ENCODE measurements at places on chromosomes 5 and 9. TPM values are rescaled to one million over a fixed set of nuclear protein-coding genes. Genes with fewer than 3 reads are reported as not detected.

BRINP1 gene
- not detected for total RNA-seq

TMEM171 gene
- not detected for total RNA-seq

PAX5 gene
- 2.2 TPM for total RNA-seq

SHOC1 gene
- not detected for total RNA-seq

SLC2A6 gene
- 2.6 TPM for total RNA-seq

ADAMTSL2 gene
- total RNA-seq = 0.17 TPM

SPATA31D4 gene
- not detected for total RNA-seq

GRCh38 chr5:56735849-56736641, 79.3 kb upstream of the MAP3K1 start:
- no peak for DNase-seq
- H3K27me3 ChIP-seq = no peaks in the 10 kb centered on the region
- H3K27ac ChIP-seq = peak overlapping the region; percentile 1
- no peaks in the 10 kb centered on the region for H3K36me3 ChIP-seq
- peak overlapping the region; percentile 39 for H3K4me3 ChIP-seq

DNA sequence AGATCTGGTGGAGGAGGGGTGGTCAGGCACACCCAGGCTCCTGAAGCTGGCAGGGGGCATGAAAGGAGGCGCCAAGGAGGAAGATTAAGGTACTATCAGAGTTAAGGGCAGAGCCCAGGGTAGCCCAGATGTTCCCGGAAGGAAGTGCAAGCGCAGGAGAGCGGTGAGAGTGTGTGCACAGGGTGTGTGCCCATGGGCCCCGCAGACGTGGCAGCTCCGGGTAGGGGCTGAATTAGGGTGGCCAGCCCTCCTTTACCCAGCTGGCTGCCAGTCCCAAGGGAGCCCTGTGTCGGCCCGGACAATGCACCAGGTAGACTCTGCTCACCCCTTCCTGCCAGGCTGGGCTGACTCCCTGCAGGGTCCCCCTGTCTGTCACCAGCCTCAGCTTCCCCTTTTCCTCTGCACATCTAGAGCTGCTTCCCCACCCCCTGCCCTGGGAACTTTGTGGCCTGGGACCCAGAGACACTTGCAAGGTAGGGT, at the start of gene SMIM33:
SMIM33 (plus strand) TSS at position 184 of the 480 bp plus-strand sequence; CDS start at position 302, 118 bp downstream.
- peaks cover 6% of the 10 kb centered on the region for H3K36me3 ChIP-seq
- H3K4me3 ChIP-seq = peak within 1 kb of the TSS; percentile 74
- no peak for DNase-seq
- peak within 1 kb of the TSS; percentile 95 for H3K27ac ChIP-seq

- peak overlapping the region; percentile 73 for H3K4me3 ChIP-seq
- H3K4me1 ChIP-seq = peaks cover 26% of the 10 kb centered on the region
- H3K27ac ChIP-seq = peak overlapping the region; percentile 85
- H3K27me3 ChIP-seq = no peaks in the 10 kb centered on the region
- peak; percentile 38 for DNase-seq
Measured at GRCh38 chr9:122816163-122816867, 12.1 kb downstream of the PDCL start.

- H3K27me3 ChIP-seq = peaks cover 11% of the 10 kb centered on the region
- peaks cover 3% of the 10 kb centered on the region for H3K36me3 ChIP-seq
- H3K4me1 ChIP-seq = no peaks in the 10 kb centered on the region
- no peak overlapping the region for H3K4me3 ChIP-seq
Measured at GRCh38 chr9:90060256-90060655, 455.4 kb downstream of the GADD45G start.

DNA sequence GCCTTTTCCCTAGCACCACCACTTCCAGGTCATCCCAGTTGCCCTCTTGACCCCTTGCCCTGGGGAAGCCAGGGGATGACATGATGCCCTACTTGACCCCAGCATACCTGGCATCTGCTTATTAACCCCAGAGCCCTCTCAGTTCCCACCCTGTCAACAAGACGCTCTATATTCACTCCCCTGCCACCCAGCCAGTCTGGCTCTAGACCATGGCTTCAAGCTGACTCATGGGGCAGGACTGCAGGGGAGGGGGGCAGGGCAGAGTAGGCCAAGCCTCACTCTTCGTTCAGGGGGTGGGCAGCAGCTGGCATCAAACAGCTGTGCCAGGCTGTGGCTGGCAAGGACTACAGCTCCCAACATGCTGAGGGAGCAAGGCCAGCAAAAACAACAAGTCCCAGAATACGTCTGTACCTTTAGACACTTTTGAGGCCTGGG, 5.3 kb downstream of the ATOSB start:
- no peak overlapping the region for H3K27ac ChIP-seq
- H3K27me3 ChIP-seq = no peaks in the 10 kb centered on the region

- no peak overlapping the region for H3K27ac ChIP-seq
- no peaks in the 10 kb centered on the region for H3K36me3 ChIP-seq
- no peaks in the 10 kb centered on the region for H3K4me1 ChIP-seq
- no peak overlapping the region for H3K4me3 ChIP-seq
- no peak for DNase-seq
- no peaks in the 10 kb centered on the region for H3K27me3 ChIP-seq
Measured at GRCh38 chr9:87567001-87567400, 69.3 kb downstream of the DAPK1 start.

DNA sequence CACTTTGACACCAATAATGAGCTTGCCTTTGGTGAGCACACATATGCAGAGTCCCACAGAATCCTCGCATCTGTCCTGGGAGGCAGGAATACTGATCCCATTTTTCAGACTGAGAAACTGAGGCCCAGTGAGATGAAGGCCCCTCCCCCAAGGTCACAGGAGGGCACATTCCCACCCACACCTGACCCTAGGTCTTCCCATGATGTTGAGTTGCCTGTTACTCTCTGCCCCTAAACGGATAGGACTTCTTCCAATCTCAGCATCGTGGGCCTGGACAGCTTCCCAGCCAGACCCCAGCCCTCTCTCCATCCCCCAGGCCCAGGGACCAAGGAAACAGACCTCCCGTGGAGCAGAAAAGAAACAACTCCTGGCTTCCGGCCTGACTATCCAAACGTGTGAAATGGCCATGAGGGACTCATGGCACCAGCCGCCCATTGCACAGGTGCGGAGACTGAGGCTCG, 877 bp downstream of the SH3GLB2 start:
- peak overlapping the region; percentile 51 for H3K27ac ChIP-seq
- H3K4me3 ChIP-seq = peak overlapping the region; percentile 95
- no peak for DNase-seq

DNA sequence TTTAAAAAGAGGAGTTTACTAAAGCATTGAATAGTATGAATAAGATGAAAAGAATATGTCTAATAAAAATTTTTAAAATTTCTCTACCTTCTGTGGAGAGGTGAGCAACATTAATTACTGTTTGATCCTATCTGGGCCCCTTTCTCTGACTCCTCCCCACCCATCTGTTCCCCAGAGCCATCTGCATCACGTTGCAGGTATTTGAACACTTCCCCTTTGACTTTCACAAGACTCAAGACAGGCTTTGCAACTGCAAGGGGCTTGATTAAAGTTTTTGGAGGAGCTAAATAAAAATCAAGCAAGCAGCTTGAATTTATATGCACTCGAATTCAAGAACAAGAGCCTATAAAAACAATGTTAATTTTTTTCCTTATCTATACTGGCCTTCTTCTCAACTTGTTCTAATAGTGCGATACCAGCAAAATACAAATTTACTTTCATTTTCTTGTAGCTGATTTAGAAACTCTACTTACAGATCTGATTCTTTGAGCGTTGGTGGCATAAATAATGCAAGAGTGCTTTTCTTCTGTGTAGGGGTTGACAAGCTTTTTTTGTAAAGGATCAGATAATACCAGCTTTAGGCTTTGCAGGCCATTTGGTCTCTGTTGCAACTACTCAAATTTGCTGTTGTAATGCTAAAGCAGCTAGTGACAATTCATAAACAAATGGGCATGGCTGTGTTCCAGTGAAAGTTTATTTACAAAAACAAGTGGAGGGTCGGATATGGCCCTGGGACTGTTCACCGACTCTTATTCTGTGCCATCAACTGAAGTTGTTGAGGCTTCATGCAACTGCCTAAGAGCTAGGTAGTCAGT, 21.2 kb downstream of the TXNDC8 start:
- H3K27ac ChIP-seq = no peak overlapping the region
- peaks cover 9% of the 10 kb centered on the region for H3K4me1 ChIP-seq
- H3K36me3 ChIP-seq = no peaks in the 10 kb centered on the region
- H3K27me3 ChIP-seq = no peaks in the 10 kb centered on the region
- no peak for DNase-seq

- H3K27me3 ChIP-seq = no peaks in the 10 kb centered on the region
- H3K27ac ChIP-seq = no peak overlapping the region
Measured at GRCh38 chr9:113164536-113165300, 13.9 kb downstream of the SLC31A2 start.

DNA sequence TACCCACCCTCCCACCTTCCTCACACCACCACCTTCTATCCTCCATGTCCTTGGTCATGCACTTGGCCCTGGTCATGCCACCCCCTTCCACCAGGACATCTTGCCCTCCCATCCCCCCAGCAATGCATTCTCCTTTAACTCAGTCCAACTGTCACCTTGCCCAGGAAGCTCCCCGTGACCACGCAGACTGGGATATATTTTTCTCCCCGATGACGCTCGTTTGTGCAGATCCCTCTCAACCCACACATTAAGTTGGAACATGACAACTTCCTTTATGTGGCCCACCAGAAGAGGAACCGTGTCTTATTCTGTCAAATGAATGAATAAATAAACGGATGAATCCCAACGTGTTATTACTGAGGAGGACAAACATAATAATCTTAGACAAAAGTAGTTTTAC, 82.8 kb upstream of the TAS2R1 start:
- no peak overlapping the region for H3K4me3 ChIP-seq
- no peaks in the 10 kb centered on the region for H3K27me3 ChIP-seq
- no peak for DNase-seq
- no peaks in the 10 kb centered on the region for H3K36me3 ChIP-seq
- no peaks in the 10 kb centered on the region for H3K4me1 ChIP-seq

- no peak for DNase-seq
- H3K27ac ChIP-seq = no peak overlapping the region
- H3K27me3 ChIP-seq = no peaks in the 10 kb centered on the region
Measured at GRCh38 chr9:110918316-110919049, 119.8 kb downstream of the LPAR1 start.

DNA sequence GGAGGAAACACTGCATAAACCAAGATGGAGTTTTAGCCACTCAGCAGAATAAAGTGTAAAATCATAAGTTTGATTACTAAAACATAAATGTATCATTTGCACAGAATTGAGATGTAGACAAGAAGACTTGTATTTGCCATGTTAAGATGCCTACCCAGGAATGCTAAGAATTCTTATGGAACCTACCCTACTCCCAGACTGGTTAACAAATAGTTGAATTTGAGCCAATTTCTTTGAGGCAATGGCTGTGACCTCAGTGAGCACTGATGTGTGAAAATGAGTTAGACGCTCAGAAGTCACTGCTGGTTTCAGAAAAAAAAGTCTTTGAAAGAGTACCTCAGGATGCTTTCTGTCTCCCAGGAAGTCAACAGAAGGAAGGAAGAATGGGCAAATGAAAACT, 95.6 kb downstream of the ESM1 start:
- peaks cover 60% of the 10 kb centered on the region for H3K27me3 ChIP-seq
- no peak for DNase-seq
- H3K4me3 ChIP-seq = no peak overlapping the region
- peaks cover 1% of the 10 kb centered on the region for H3K36me3 ChIP-seq
- H3K4me1 ChIP-seq = no peaks in the 10 kb centered on the region

DNA sequence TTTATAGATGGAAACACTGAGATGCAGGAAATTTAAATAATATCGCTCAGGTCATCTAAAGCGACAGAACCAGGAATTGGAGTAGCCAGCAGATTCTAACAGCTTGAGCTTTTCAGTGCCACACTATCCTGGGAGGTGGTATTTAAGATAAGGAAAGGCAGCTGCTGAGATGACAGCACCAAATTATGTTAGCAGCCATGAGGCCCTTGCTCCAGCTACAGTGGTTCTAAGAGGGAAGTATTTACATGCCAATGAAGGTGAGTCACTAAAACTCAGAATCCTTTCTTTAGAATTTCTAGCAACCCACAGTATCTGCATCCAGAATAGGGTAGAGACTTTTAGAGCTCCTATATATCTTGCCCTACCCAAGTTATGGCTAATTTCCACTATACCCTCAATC, 127.0 kb upstream of the VLDLR start:
- H3K27ac ChIP-seq = no peak overlapping the region
- peaks cover 10% of the 10 kb centered on the region for H3K27me3 ChIP-seq
- H3K4me3 ChIP-seq = no peak overlapping the region
- no peaks in the 10 kb centered on the region for H3K4me1 ChIP-seq
- no peaks in the 10 kb centered on the region for H3K36me3 ChIP-seq
- no peak for DNase-seq

GRCh38 chr5:95781101-95781583, 41.4 kb downstream of the GLRX start:
- no peaks in the 10 kb centered on the region for H3K36me3 ChIP-seq
- peaks cover 12% of the 10 kb centered on the region for H3K4me1 ChIP-seq
- no peaks in the 10 kb centered on the region for H3K27me3 ChIP-seq
- peak; percentile 70 for DNase-seq
- peak overlapping the region; percentile 90 for H3K27ac ChIP-seq
- peak overlapping the region; percentile 78 for H3K4me3 ChIP-seq

DNA sequence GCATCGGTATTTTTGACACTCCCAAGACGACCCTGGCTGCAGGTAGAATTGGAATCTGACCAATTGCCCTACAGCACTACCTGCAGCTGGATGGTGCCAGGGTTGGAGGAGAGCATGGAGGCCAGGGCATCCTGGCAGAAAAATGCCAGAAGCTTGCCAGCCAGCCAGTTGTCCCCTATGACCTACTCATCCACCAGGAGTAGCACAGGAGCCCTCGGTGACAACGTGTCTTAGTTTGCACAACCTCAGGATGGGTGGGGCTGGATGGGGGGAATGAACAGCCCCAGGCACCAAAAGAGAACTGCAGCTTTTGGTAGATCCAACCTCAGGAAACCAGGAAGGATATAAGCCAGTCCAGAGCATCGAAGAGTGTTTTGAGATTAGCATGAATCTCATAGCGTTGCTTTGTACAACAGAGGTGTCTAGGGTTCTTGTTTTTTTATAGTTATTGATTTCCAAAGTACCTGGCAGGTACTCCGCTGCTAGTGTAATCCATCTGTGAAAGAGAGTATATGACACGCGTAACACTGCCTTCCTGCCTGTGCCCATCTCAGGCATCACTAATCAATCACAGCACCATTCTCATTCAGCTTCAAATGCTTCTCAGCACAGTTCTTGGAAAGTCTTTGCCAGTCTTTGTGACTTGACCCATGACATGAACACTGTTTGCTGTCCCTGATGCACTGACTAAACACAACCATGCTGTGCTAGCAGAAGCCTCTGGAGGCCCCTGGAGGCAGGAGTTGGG, 36.7 kb upstream of the ASS1 start:
- DNase-seq = no peak
- no peaks in the 10 kb centered on the region for H3K36me3 ChIP-seq
- H3K27me3 ChIP-seq = no peaks in the 10 kb centered on the region
- H3K4me3 ChIP-seq = no peak overlapping the region
- H3K27ac ChIP-seq = no peak overlapping the region

GRCh38 chr9:1916655-1917054, 98.5 kb upstream of the SMARCA2 start:
- no peak for DNase-seq
- H3K27me3 ChIP-seq = peaks cover 36% of the 10 kb centered on the region
- H3K36me3 ChIP-seq = peaks cover under 1% of the 10 kb centered on the region
- no peaks in the 10 kb centered on the region for H3K4me1 ChIP-seq
- no peak overlapping the region for H3K27ac ChIP-seq
- H3K4me3 ChIP-seq = no peak overlapping the region

All from activated T-cell treated with anti-CD3 and anti-CD28 coated beads, Interleukin-2, amount 50 U/mL, for 72 hours (primary cell).